Small intestine (tissue), 16 donors: ENCODE measurements at places on chromosomes 12 and 14.

DNA sequence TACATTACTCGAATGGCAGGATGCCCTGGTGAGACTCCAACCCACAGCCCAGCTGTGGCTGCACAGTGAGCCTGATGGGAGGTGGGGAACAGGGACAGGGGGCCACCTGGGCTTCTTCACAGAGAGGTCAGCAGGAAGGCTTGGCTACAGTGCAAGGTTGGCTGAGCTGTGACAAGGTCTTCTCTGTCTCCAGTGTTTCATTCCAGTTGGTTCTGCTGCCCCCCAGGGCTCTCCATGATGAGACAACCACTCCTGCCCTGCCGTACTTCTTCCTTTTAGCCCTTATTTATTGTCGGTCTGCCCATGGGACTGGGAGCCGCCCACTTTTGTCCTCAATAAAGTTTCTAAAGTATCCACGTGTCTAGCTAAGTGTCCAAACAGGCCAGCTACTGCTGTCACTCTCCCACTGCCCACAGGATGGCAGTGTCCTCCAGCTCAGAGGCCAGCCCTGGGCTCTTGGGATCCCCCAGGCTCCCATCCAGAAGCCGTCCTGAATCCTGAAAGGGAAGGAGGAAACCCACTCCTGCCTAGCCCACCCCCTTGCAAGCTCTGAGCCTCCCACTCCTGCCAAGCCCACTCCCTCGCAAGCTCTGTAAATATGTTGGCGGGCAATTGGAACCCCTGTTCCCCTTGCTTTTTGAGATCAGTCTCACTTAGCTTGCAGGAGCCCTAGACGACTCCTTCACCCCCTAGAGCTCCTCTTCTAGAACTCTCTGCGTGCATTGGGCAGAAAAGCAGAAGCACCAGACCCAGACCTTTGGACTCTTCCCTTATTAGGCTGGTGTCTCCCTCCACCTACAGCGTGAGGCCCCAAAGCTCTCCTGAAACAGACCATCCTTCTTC is 5.4 kb downstream of the C1QL4 start:
- peak; percentile 84 for DNase-seq

GRCh38 chr12:78191611-78192010 is 360.9 kb downstream of the NAV3 start:
- no peak for DNase-seq

GRCh38 chr14:36167431-36167830 is 9.1 kb downstream of the PTCSC3 start:
- no peak for DNase-seq

GRCh38 chr14:50011242-50011641 is 105.1 kb downstream of the VCPKMT start:
- DNase-seq: no peak

DNA sequence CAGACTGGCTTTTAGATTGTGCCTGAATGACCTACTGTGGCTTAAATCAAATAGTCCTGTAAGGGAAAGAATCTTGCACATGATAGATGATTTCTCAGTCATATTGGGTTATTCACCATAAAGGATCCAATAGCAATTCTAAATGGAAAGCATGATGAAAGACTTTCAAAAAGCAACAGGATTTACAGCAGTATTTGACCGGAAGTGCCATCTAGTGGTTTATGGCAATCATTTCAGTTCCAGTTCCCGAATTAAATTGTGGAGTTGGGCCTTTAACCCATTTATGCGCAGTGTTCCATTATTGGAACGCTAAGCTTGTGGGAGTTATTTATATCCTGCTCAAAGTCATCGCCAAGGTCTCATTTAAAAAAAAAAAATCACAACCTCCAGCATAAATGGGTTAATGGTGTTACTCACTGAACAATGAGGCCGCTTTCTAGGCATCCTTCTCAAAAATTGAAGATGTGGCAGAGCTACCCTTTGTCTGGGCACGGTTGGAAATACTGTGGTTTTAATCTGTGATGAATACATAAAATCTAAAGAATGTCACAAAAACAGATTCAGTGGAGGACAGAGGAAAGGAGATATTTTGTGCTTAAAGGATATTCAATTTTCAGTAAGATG is 60.8 kb upstream of the REP15 start:
- DNase-seq: peak; percentile 52

- no peak for DNase-seq
These were observed 19.6 kb upstream of the CHGA start for GRCh38 chr14:92903359-92903758.

- DNase-seq: no peak
These were observed 131.3 kb upstream of the CPSF6 start for GRCh38 chr12:69108037-69108436.

DNA sequence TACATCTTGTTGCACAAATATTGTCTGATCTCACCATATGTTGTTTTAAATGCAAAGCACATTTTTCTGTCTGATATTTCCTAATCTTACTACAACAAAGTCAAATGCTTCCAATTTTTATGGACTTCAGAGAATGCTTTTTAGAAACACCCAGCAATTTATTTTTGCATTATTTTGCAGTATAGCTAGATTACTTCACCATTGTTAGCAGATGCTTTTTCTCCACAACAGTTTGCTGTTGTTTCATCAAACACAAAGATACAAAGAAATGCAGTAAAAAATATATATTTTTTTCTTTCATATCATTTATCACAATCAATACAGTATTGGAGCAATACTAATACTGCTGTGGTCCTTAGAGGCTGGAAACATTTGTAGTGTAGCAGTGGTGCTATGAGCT is 674.4 kb downstream of the TMTC2 start:
- no peak for DNase-seq

GRCh38 chr12:6345319-6346091 is 3.6 kb upstream of the TNFRSF1A start:
- DNase-seq: peak; percentile 93

- peak; percentile 61 for DNase-seq
These were observed 11.8 kb upstream of the POLR3B start for GRCh38 chr12:106345746-106346145.

DNA sequence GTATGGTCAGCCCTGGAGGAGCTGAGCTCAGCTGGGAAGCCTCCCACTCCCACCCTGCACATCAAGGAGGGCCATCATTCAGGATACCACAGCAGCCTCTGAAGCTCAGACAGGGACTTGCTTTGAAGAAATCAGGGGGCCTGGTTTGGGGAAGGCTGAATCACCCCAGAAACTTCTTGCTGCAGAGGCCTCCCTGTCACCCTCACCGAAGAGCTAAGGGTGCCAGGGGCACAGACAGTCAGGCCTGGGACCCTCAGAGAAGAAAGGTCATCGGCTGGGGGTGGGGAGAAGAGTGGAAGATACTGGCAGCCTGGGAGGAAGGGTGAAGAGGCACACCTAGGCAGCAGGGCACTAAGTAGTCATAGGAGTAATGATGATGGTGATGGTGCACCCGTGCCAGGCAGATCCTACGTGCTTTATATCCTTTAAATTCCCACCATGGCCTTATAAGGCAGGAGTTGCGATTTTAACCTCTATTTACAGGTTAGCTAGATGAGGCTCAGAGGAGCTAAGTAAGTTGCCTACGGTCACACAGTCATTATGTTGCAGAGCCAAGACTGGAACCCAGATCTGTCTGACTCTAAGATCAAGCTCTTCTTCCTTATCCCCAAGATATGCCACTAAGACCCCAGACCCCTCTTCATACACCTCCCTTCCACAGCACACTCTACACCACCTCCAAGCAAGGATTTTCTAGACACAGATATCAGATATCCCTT is 28.5 kb upstream of the PNMA1 start:
- DNase-seq: no peak

DNA sequence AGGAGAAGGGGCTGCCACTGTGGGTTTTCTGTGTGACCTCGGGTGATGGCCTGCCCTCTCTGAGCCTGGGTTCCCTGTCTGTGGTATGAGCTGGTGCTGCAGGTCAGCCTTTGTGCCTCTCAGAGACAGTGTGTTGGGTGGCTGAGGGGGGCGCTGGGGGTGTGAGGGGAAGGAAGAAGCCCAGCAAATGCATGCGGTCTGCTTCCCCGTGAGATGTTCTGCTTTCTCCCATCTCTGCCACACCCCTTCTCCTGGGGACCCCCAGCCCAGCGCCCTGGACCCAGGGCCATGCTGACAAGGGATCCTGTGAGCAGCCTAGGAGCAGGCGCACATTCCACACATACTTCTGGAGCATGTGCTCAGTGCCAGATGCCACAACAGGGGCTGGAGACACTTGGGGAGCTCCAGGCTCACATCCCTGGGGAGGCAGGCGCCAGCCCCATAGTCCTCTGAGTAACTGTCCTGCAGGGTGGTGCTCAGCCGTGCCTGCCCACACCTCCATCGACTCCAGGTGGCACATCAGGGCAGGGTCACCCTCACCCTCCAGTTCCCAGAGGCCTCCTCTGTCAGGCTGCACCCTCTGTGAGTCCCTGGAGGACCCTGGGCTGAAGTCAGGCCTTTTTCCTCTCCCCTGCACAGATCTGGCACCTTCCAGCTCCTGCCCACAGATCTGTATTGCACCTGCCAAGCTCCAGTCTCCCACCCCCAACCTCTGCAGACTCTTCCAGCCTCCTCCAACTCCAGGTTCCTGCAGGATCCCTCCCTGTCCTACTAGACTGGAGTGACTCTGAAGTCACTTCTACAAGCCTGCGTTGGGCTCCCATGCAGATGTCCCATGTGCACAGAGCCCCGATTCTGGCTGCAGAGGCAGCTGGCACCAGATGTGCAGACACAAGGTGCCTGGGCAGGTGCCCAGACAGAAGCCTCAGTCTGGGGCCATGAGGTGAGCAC is 205.6 kb downstream of the KIF26A start:
- DNase-seq: no peak

GRCh38 chr12:95339086-95339788 is 121.6 kb downstream of the VEZT start:
- DNase-seq: no peak

- peak; percentile 87 for DNase-seq
These were observed 12.6 kb upstream of the CYP46A1 start for GRCh38 chr14:99671235-99672224.

GRCh38 chr12:46452776-46453175 is 80.2 kb upstream of the SLC38A2 start:
- no peak for DNase-seq

GRCh38 chr14:57246933-57247657 is 21.6 kb downstream of the EXOC5 start:
- no peak for DNase-seq

DNA sequence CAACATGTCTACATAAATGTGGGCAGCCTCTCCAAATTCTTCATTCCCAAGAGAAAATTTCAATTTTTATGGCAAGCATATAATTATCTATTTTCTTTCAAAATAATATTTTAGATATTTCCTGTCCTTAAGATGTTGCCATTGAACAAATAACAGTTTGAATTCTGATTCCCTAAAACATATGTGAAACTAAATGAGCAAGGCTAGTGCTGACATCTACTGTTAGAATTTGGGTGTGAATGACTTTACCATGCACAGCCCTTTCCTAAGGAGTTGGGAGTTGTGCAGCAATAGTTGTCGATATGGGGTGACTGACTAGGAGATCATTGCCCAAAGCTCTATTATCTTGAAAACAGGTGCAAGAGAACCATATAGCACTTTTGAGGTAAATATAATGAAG is 108.2 kb upstream of the SLC38A4 start:
- DNase-seq: peak; percentile 10

- no peak for DNase-seq
These were observed 18.8 kb downstream of the SLC24A4 start for GRCh38 chr14:92341791-92342190.

- no peak for DNase-seq
These were observed 61.0 kb upstream of the PPFIA2 start for GRCh38 chr12:81819991-81820633.

DNA sequence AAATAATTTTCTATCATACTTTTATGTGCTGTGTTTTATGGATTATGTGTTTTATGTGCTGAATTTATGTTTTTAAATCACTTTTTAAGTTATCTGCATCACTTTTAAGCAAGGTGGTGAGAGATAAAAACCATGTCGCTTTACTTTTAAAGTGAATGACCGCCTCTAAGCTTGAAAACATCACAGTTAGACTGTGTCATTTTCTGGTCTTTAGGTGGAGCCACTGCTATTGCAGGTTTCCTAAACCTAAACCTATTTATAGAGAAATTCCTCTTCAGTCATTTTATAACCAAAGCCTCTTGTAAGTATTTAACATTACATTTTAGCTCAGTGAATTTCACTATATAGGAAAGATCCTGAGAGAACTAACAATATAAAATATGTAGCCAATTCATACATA is 21.0 kb upstream of the MDM2 start:
- DNase-seq: no peak

DNA sequence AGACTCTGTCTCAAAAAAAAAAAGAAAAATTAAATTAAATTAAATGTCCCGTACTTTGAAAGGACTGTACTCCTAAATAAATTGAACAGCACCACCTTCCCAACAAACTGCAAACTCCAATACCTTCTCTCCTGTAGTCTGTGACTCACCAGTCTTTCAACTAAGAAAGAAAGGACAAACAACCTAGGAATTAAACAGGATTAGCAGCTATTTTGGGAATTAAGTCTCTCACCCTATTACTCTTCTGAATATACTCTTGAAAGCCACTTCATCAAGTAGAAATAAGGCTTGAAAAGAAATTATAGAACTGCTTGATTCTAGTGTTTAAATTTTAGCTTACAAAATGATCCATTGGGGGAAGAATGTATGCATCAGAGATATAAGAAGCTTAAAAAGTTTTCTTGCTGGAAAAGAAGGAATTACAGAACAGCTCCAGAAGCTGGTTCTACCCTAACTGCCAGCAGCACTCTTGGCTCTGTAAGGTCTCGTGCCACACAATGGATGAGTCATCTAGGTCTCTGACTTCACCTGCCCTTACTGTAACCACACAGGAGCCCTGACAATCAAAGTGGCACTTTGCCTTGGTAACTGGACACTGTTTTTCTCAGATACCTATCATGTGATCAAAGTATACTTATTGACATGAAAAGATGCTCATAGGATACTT is 57.0 kb upstream of the CERS5 start:
- DNase-seq: peak; percentile 73

GRCh38 chr12:10406725-10407124 is 2.8 kb downstream of the KLRC4 start:
- no peak for DNase-seq

GRCh38 chr12:57010627-57011247 is 4.4 kb upstream of the ZBTB39 start:
- no peak for DNase-seq

DNA sequence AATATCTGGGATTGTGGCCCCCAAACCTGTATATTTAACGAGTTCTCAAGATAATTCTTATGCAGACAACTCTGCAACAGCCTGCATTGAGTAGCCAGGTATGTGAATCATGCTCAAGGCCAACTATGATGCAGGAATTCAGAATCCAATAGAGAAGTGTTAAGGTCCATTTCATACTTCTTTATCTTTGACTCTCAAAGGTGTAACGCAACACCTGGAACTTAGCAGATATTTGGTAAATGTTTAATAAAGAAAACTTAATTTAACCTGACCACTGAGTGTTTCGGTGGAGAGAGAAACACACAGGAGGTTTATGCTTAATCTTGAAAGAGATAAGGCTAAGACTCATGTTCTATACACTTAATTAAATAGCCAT is 156.5 kb upstream of the PLEKHG7 start:
- peak; percentile 94 for DNase-seq

- DNase-seq: peak; percentile 17
These were observed 44.7 kb upstream of the KCNJ8 start for GRCh38 chr12:21819236-21819635.
